ENCODE measurements at places on chromosomes 16 and 17. TPM values are rescaled to one million over a fixed set of nuclear protein-coding genes. Genes with fewer than 3 reads are reported as not detected.

TNK1 gene
- 0.47 TPM for total RNA-seq

C1QTNF8 gene
- not detected for total RNA-seq

NRN1L gene
- 0.47 TPM for total RNA-seq

LRRC46 gene
- total RNA-seq = 0.60 TPM

HEATR9 gene
- not detected for total RNA-seq

SLC35G6 gene
- not detected for total RNA-seq

KRTAP3-1 gene
- not detected for total RNA-seq

ATP6V0D1 gene
- total RNA-seq = 70.6 TPM

NFE2L1 gene
- total RNA-seq = 98.4 TPM

DNAAF1 gene
- not detected for total RNA-seq

RNF157 gene
- total RNA-seq = 0.12 TPM

CES2 gene
- 23.2 TPM for total RNA-seq

CCDC200 gene
- not detected for total RNA-seq

GCGR gene
- total RNA-seq = not detected

KCNAB3 gene
- total RNA-seq = not detected

KCNH4 gene
- not detected for total RNA-seq

SOST gene
- not detected for total RNA-seq

SLC13A2 gene
- not detected for total RNA-seq

TBC1D16 gene
- total RNA-seq = 79.6 TPM

DRC7 gene
- total RNA-seq = not detected

FSCN2 gene
- total RNA-seq = 0.23 TPM

ABI3 gene
- 2.3 TPM for total RNA-seq

CDRT4 gene
- 0.12 TPM for total RNA-seq

CD300LG gene
- not detected for total RNA-seq

CDH13 gene
- 26.6 TPM for total RNA-seq

ERN2 gene
- not detected for total RNA-seq

TK1 gene
- 5.2 TPM for total RNA-seq

DOC2A gene
- total RNA-seq = not detected

UMOD gene
- not detected for total RNA-seq

SLC47A1 gene
- 0.70 TPM for total RNA-seq

OR2C1 gene
- total RNA-seq = not detected

FOXF1 gene
- 1.1 TPM for total RNA-seq

TMC6 gene
- total RNA-seq = 4.4 TPM

COPRS gene
- total RNA-seq = 78.6 TPM

CLDN7 gene
- 0.17 TPM for total RNA-seq

CNTD1 gene
- not detected for total RNA-seq

INCA1 gene
- 1.6 TPM for total RNA-seq

IFT20 gene
- 65.3 TPM for total RNA-seq

SECTM1 gene
- 45.0 TPM for total RNA-seq

TOX3 gene
- total RNA-seq = not detected

TSPOAP1 gene
- under 0.01 TPM for total RNA-seq

LGALS9B gene
- total RNA-seq = not detected

CACNA1G gene
- total RNA-seq = 0.60 TPM

EMP2 gene
- 27.9 TPM for total RNA-seq

PPP1R1B gene
- total RNA-seq = 28.8 TPM

CSF3 gene
- total RNA-seq = not detected

All from pericardium fibroblast (primary cell).